Activated CD4-positive, alpha-beta T cell treated with anti-CD3 and anti-CD28 coated beads, Interleukin-2, amount 50 U/mL, for 48 hours (primary cell): ENCODE measurements at places on chromosomes 2 and 18.

DNA sequence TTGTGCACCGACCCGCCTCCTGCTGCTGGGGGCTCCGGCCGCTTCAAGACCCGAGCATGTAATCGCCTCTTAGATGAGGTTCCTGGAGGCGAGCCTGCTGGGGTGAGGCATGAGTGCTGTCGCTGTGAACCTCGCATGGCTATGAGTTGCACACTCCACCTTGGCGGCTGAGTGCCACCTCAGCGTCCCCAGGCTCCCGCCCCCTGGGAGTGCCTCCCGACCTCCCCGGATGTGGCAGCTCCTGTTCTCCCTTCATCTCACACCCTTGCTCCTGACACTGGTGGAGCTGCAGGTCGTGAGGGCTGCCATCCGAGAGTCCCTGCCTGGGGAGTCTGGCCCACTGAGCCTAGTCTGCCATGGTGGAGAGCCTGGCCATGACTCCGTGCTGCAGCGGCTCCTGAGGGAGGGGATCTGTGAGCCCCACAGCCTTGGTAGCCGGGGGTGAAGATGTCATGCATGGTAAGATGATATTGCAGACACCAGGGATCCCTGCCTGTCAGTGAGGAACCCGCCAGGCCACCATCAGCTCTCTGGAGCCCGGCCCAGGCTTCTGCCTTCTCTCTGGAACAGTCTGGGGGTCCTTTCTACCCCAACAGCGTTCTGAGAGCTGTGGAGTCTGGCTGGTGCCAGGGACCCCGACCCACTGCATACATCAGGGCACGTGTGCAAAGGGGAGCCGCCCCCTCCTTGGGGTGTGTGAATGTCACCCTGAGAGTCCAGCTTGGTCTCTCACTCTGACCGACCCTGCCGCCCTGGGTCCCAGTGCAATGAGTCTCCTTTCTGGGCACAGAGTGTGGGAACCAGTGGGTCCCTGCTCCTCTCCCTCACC is 61.6 kb upstream of the HS6ST1 start:
- no peak for DNase-seq

GRCh38 chr18:61965311-61965710 is 72.5 kb upstream of the RNF152 start:
- no peak for DNase-seq

GRCh38 chr2:118122594-118123281 is 34.5 kb downstream of the INSIG2 start:
- no peak for DNase-seq

DNA sequence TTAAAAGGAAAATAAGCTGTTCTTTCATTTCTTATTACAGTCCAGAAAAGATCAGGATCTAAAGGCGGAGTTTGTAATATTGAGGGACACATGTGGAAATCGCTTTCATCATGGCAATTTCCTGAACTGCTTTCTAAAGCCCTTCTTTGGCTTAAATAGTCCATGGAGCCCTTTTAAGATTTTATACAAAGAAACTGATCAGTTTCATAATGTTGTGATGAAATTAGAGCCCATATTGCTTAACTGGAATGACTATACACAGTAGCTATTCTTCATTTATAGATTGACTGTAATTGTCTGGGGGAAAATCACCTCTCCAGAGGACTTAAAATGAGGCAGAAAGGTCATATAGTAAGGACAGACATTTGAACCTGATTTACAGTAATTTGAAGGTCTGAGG is 322.2 kb downstream of the ETAA1 start:
- DNase-seq: no peak

DNA sequence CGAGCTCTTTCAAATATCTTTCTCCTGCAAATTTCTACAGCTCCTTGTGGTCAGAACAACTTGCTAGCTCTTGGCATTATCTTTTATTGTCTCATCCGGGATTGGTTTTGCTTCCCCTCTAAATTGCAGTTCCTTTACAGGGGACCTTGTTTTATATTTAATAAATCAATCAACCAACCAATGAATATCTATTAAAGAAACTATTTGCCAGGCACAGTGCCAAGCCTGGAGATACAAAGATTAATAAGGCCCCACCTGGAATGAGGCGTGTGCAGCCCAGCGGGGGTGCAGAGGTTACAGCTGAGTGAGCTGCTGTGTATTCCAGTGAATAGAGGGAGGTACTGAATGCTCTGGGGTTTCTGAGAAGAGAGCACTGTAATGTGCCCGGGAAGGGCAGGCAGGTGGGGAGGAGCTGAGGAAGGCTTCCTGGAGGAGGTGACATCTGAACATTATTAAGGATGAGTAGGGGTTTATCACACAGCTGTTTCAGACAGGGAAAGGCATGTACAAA is 51.8 kb downstream of the LIPG start:
- no peak for DNase-seq
